Stimulated activated CD8-positive, alpha-beta memory T cell treated with anti-CD3 and anti-CD28 coated beads, Interleukin-12 subunit alpha, Interleukin-12 subunit beta, amount 100 ng/mL, for 4 hours (primary cell): ENCODE measurements at places on chromosomes 6 and 20.

DNA sequence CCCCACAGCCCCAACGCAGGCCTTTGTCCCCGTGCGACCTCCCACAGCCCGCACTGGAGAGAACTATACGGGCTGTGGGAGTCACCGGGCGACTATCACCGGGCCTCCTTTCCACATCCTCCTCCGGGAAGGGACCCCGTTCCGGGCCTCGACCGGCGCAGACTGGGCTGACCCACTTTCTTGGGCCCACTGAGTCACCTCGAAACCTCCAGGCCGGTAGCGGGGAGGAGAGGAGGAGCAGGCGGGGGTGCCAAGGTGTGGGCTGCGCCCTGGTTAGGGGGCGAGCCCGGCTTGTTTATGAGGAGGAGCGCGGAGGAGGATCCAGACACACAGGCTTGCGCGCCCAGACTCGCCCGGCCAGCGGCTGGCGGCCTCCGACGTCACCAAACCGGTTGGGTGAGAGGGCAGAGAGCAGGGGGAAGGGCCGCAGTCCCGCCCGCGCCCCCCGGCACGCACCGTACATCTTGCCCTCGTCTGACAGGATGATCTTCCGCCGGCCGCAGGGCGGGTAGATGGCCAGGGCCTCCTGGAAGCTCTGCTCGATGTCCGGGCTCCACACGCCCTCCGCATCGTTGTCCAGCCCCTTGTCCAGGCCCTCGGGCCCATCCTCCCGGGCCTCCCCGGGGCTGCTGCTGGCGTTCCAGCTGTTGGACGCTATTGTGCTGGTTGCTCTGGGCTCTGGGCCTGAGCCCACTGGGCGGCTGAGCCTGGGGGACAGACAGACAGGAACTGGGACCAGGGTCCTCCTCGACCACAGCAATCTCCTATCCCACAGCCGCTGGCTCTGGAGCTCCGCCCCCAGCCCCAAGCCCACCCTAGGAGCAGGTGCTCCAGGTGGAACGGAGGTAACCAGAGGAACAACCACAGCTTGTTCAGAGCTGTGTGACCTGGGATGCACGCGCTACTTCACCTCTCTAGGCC is 10.6 kb downstream of the TEAD3 start:
- no peak for DNase-seq

- no peak for DNase-seq
Observed at GRCh38 chr6:66508433-66508832, 801.4 kb upstream of the EYS start.

DNA sequence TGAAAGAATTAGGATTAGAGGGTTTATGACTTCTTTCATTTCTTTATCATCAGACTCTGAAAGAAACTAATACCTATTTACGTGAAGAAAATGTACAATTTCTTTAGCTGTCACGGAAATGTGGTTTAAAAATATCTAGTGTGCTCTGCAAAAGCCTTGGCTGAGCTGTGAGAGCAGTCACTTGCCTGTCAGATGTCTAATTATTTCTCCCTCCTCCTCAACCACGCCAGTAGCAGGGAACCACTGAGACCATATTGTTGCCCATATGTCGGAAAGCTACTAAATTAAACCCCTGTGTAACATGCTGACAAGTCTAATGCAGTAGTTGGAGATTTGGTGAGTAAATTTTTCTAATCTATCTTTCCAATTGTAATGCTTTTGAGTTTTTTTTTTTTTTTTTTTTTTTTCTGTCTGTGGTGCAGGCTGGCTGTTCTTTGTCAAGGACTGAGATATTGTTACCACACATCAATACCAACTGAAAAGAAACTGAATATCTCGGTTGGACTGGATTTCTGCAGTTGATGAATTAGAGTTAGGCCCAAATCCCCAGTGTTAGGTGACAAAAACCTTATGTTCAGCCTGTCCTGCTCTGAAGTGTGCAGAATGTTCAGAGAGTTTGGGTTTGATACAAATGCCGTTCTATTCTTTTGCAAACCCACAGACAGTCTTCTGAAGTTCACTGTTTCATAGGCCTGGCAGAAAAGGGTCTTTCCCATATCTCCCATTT is 302.9 kb upstream of the SYNCRIP start:
- DNase-seq, result no peak

DNA sequence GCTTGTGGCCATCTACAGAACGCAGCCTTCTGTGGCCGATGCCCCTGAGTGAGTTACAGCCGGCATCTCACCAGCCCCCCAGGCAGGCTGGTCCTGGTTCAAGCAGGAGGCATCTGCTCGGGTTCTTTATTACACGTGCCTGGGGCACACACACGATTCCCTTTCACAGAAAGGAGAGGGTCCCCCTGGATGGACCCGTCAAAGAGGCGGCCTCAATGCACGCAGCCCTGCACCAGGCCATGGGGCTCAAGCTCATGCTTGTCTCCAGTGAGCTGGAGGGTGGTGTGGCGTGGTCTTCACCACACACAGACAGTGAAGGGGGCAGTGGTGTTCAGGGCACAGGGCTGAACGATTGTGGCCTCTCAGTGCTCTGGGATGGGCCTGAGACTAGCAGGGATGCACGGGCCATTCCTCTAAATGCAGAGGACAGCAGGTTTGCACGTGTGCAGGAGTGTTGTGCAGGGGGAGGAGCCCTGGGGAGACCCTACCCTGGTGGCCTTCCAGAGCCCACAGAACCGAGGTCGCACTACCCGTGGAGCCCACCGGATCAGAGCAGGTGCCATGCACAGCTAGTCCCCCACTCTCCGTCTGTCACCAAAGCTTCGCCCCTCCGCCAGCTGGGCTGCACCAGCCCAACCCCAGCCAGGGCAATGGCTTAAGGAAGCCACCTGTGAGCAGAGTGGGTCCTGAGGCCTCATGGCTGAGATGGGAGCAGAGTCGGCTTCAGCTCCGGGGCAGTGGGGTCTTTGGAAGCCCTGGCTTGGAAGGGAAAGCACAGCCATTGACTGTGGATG is 23.1 kb downstream of the FRMD1 start:
- DNase-seq, result no peak

DNA sequence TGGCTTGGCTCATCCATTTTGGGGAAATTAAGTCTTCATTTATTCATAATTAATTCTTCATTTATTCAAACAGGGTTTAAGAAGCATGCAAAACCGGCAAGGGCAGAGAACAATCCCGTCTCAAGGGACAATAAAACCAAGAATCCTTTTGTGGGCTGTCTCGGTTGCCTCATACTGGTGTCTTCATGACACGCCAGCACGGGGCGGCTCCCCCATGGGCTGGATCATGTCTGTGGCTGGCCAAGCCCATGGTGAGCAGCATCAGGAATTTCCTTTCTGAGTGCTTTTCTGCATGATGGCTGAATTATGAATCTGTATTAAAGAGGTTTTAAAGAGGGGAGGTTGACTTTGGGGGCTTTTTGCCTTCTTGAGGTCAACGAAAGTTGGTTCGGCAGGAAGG is 38.3 kb upstream of the DUSP22 start:
- no peak for DNase-seq

DNA sequence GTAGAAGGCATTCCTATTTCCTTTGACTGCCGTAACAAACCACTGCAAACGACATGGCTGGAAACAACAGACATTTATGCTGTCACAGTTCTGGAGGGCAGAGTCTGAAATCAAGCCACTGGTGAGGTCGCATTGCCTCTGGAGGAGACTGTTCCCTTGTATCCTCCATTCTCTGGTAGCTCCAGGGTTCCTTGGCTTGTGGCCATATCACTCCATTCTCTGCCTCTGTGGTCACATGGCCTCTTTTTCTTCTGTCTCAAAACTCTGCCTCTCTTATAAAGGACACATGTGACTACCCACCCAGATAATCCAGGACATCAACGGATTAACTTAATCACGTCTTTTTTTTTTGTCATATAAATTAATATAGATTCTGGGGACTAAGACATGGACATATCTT is 84.4 kb downstream of the LYRM2 start:
- no peak for DNase-seq

GRCh38 chr6:146200176-146200575 is 171.3 kb downstream of the GRM1 start:
- no peak for DNase-seq

DNA sequence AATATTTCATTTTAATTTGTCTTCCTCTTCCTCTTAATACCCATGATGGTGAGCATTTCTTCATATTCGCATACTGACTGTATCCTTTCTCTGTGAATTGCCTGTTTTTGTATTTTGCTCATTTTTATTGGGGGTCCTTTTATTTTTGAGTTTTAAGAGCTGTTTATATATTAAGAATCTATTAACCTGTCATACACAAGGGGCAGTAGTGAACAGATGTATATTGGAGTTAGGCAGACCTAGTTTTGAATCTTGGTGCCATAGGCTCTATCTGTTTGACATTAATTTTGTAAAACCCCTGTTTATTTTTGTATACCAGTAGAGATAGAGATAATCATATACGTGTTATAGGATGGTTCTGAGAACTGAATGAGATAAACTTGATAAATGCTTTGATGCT is 3.1 kb upstream of the WFDC5 start:
- no peak for DNase-seq
